CD4-positive, alpha-beta T cell treated with Interleukin-2 at 100 ng/mL for 4 hours (primary cell): ENCODE measurements at places on chromosomes 11 and 22.

- no peak for DNase-seq
Observed at GRCh38 chr22:24055283-24055682, 44.2 kb downstream of the CABIN1 start.

DNA sequence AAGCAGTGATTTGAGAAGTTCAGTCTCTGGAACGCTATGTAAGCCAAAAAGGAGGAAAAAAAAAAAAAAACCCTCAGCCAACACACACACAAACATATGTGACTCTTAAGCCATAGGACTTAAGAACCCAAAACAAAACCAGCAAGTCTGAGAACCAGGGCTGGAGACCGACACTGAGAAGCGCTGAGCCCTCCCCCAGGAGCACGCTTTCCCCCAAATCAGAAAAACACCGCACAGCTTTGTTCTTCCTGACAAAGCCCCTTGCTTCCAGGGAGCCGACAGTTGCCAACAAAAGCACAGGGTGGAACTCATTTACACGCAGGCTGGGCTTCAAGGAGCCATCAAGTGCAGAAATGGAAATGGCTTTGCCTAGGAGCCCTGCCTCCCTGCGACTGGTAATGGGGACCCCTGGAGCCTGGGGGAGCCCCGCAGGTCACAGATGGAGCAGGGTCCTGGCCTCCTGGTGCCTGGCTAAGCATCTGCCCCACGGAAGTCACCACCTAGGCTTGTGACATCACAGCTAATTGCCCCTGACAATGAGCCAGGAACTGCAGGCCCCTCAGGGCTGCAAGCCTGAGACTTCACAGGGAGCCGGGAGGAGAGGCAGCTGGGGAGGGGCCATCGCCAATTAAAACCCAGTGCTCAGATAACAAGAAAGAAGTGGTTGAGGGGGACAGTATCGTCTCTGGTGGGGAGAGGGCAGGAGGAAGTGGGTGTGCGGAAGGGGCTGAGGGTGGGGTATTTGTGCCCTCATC, 66.9 kb downstream of the NFAM1 start:
- no peak for DNase-seq

DNA sequence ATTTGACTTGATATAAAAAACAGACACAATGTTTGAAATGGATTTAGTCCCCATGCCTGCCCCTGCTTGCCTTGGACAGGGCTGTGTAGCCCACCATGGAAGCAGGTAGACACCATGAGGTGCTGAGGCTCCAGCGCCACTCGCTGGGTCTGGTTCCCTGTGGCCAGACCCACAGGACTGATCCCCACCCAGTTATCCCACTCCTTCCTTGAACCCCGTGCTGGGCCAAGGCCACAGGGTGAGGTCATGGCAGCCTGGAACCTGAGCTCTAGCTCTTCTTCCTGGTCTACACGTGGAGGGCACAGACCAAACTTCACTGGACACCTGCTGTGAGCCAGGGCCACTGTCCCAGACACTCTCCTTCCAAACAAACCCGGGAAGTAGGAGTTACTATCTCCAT, 42.5 kb downstream of the GAB4 start:
- no peak for DNase-seq

- DNase-seq: no peak
Observed at GRCh38 chr22:41757502-41757901, 43.0 kb upstream of the CCDC134 start.

DNA sequence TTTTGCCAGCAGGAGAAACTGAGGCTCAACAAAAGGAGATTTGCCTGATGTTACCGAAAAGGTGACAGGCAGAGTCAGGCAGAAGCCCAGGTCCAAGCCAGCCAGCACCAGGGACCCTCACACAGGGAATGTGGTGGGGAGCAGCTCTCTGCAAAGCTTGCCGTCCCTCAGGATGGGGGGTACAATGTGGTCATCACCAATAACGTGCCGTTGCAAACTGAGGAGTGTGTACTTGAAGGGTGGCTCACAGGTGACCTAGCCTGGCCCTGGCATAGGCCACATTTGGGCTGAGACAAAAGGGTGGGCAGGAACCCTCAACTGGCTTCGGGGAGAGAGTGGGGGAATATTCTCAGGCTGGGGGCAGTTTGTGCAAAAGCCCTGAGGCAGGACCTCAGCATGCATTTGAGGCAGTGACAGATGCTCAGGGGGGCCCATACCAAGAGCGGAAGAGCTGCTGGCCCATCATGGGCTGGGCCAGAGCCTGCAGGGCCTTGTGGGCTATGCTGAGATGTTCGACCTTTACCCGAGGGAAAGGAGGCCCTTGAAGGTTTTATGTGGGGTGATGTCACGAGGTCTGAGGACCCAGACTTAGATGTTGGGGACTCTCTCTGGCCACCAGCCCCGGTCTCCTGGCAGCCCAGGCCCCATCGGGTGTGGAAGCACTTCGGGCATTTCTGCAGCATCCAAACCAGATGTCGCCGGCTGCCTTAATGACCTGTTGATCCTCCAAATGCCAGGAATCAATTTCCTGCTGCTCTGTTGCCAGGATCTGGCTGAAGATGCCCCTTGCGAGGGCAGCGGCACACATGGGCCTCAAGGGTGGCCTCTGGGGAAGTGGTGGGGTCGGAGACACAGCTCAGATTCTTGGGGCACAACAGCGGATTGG, 57.4 kb upstream of the SHISAL1 start:
- no peak for DNase-seq

DNA sequence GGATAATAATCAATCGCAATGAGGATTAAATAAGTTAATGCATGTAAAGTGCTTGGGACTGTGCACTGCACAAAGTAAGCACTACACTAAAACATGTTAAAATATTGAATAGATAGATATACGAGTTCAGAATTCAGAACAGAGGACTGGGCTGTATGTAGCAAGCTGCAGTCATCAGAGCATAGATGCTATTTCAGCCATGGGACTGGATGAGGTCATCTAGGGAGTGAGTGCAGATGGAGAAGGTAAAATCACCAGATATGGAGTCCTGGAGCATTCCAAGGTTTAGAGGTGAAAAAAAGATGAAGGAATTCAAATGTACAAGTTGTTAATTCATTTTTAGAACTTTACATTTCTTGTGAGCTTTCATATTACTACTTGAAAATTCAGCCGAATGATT, 347.5 kb upstream of the DDI1 start:
- DNase-seq: no peak

- no peak for DNase-seq
Observed at GRCh38 chr11:45812581-45813548, 7.9 kb downstream of the SLC35C1 start.
